ENCODE measurements at places on chromosomes 6 and 20.

DNA sequence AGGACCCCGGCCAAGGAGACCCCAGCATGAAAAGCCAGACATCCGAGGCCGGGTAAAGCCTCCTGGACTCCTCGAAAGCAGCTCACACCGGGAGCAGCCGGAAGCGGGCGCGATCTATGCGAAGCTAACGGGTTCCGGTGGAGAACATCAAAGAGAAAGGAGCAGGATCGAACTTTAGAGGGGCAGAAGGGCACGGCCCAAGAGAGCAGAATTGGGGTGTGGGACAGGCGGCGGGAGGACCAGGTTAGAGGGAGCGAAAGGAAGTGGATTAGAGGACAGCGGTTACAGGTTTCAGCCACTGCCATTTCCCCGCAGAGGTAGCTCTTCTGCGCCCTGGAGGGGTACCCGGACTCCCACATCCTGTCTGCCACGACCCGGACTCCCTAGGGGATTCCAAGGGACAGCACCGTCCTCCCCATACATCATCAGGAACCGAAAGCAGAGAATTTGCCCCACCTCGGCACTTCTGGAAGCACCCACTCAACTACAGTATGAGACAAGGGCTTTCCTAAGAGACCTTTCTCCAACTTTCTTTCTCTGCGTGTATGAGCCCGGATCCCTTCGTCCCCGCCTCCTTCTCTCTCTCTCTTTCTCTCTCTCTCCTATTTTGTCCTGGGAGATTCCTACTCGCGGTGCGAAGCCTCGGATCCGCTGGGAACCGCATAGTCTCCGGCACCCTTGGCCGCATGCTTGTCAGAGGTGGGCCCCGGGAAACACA, 507 bp upstream of the VGLL2 start:
- DNase-seq: no peak

DNA sequence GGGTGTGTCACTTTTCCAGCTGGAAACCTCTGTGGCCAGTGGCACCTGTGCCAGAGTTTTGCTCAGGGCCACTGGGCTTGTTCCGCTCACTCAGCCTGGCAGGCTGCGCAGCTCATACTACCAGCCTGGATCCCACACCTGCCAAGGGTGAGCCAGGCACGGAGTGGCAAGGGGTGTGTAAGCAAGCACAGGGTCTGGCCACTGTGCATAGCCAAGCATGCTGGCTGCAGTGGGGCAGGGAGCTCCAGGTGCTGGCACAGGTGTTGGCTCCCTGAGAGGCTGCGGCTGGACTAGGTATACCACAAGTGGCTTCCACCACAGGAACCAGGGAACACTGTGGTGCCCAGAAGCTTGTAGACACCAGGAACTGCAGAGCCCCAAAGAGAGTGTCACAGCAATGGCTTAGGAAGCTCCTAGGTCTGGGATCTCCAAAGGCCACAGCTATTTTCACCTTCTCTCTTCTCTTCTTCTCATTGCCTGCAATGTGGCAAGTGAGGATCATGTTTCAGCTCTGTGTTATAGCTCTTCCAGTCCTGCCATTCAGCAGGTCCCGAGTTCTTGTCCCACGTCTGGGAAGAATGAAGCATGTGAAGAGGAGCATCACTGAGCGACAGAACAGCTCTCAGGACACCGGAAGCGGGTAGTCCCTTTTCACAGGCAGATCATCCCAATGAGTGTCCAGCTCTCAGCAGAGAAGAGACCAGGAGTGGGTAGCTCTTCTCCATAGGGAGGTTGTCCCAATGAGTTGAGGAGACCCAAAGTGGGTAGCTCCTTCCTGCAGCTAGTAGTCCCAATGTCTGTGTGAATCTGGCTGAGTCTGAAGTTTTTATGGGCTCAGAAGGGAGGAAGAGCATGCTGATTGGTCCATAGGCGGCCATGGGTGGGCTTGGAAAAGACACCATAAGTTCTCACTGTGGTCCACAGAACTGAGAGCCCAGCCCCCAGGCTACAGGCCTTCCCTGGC, 41.3 kb downstream of the WASF1 start:
- no peak for DNase-seq

DNA sequence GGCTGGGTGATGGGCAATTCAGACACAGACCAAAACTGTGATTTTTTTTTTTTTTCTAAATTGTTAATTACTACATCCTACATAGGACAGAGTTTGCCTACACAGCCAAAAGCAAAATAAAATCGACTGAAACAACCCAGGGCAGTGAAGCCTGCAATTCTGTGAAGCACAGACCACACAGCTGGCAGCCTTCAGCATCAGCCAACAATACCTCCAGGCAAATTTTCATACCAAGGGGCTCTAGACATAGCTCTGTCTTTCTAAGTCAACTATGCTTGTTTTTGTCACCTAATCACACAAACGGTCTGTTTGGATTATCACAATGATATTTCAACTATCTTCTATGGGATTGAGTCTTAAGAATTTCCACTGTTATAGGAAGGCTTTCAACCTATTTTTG, 17.6 kb downstream of the RMND1 start:
- no peak for DNase-seq

- DNase-seq: no peak
Measured at GRCh38 chr6:2485116-2485515, 239.7 kb upstream of the GMDS start.

- peak; percentile 65 for DNase-seq
Measured at GRCh38 chr6:68196645-68197044, 438.4 kb upstream of the ADGRB3 start.

DNA sequence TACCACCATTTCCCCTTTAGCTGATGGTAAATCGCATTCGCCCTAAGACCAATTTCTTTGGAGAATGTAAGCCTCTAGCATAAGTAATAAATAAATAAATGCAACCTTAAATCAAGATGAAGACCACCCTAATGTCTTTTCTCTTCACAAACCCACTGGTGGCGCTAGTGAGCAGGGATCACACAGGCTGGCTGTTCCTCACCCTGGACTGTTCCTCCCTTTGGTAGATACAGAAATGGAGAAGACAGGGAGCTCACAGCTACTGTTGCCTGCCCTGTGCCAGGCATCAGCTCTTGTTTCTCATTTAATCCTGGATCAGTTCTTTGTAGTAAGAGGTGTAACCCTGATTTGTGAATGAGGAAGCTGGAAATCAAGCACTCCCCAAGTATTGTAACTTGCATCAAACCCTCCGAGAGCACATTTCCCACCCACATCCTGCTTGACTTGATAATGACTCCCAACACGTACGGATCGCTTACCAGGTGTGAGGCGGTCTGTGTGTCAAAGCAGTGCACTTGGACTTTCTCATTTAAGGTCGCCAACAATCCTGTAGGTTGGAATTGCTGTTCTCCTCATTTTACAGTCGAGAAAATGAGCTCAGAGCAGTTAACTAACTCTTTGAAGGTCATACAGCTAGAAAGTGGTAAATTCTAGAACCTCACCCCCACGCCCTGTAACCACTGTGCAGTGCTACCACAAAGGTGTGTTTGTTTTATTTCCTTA, 236.1 kb downstream of the TSHZ2 start:
- DNase-seq: no peak

DNA sequence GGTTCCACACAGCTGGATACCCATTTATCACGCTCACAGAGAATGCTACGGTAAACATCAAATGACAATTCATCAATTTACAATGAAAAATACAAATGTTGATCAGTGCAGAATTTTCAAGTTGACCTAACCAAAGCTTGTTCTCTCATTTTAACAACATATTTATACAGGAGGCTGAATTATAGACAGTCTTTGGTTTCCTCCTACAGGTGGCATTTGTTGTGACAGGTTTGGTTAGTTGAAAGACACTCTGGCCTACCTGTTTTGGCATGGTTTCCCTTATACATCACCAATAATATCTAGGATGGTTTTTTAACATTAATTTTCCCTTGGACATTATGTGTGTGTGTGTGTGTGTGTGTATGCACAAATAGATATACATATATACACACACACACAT, 642.5 kb upstream of the MMS22L start:
- DNase-seq: peak; percentile 6

- DNase-seq: no peak
Measured at GRCh38 chr6:23073821-23074220, 504.5 kb downstream of the HDGFL1 start.

GRCh38 chr6:117601811-117602150, 530 bp downstream of the GOPC start:
- DNase-seq: no peak

DNA sequence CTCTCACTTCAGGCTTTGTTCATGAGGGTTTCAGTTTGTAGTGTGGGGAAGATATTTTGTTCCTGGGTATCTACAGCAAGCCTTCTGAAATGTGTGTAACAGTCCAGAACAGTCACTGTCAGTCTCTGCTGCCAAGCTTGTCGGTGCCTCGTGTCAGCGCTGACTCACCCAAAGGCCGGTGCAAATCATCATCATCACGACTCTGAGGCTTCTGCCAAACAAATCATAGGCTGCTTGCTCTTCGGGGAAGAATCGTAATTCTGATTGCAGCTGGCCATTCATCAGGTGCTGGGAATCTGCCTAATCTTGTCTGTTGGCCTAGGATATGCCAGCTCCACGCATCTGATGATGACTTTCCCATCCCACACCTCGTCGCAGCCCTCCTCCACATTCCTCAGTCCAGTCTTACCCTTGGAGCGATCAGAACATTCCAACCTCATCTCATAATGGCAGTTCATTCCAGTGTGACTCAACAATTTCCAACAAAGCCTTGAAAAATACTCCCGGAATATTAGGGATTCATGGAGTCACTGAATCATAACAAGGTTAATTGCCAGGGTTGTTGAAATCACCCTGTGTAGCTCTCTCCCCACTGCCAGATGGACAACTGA, 40.9 kb downstream of the ALDH8A1 start:
- DNase-seq: peak; percentile 84

GRCh38 chr20:23856736-23857135, 22.8 kb downstream of the CST5 start:
- peak; percentile 61 for DNase-seq

DNA sequence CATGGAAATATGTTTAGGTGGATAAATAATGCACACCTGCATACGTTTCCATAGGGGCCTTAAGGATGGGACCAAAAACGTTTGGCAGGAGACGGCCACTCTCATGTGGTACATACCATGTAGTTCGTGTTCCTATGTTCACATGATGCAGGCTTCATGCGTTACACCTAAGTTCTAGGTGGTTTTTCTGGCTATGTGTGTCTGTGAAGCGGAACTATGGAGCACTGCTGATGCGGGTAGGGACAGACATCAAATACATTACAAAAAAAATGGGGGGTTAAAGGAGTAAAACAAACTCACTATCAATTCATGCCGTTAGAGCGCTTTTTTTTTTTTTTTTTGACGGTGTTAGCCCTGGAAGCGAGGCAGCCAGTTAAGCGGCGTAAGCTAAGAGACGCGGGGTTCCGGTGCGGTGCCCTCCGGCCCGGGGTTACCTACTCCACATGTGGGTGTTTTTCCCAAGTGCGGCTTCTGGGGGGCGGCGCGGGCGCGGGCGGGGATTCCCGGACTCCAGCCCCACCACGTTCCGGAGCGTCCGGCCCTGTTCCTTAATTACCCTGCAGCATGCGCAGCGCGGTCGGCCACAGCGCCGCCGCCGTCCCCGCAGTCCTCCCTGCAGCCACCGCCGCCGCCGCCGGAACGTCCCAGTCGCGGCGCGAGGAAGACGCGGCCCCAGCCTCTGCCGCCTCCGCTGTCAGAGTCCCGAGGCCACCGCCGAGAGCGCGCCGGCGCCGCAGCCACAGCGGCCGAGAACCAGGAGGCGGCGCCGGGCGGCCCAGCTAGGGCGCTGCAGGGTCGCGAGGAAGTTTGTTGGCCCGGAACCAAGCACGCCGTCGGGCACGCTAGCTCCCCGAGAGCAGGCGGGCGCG, 648 bp downstream of the COL19A1 start:
- DNase-seq: peak; percentile 5

GRCh38 chr6:11734861-11735613, 43.6 kb downstream of the ADTRP start:
- DNase-seq: peak; percentile 52

DNA sequence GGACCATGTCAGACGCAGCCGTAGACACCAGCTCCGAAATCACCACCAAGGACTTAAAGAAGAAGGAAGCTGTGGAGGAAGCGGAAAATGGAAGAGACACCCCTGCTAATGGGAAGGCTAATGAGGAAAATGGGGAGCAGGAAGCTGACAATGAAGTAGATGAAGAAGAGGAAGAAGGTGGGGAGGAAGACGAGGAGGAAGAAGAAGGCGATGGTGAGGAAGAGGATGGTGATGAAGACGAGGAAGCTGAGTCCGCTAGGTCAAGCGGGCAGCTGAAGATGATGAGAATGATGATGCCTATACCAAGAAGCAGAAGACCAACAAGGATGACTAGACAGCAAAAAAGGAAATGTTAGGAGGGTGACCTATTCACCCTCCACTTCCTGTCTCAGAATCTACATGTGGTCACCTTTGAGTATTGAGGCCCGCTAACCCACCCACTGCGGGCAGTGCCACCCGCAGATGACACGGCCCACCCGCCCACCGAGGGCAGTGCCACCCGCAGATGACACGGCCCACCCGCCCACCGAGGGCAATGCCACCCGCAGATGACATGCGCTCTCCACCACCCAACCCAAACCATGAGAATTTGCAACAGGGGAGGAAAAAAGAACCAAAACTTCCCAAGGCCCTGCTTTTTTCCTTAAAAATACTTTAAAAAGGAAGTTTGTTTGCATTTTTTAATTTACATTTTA, 43.3 kb downstream of the MGME1 start:
- no peak for DNase-seq

DNA sequence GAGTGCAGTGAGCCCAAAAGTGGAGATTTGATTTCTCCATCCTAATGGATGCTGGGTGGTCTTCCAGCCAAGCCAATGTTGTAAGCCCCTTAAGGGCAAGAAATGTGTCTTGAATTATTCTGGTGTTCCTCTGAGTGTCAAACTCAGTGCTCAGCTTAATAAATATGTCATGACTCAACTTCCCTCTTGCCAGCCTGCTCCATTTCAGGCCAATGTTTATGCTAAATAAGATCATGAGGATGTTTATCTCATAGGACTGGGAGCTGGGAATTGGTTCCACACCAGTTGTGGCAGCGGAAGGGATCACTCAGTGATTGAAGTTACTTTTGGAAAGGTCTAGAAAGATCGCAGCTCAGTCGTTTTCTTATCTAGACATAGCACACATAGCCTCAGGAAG, 90.4 kb upstream of the ISM1 start:
- no peak for DNase-seq

All from PC-3 (cell line).